Activated CD4-positive, alpha-beta memory T cell treated with anti-CD3 and anti-CD28 coated beads, Interleukin-2, amount 10 ng/mL, durations not matched to agents 7 days and 5 days (primary cell): ENCODE measurements at places on chromosomes 11 and 22.

DNA sequence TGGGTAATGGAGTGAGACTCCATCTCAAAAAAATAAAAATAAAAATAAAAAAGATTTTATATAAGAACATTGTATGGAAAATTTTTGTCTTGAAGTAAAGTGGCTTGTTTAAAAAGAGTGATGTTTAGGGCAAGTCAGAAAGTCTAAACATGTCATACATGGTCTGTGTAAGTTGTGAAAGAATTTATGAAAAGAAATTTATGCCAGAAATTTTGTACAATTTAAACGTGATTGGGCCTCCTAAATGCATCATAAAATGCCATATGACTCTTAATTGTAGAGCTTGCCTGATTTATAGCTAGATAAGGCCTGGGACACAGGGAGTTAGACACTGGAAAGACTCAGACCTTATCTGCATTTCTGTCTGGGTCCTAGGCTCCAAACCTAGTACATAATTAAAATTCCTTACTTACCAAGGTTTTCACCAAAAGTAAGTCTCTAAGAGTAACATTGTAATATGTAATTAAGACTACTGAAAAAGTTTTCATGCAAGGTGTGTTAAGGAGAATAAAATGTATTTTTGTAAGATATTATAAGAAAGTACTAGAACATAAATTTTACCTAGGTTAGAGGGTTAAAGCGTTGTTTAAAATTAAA is 110.5 kb downstream of the AASDHPPT start:
- no peak for DNase-seq

GRCh38 chr11:11069841-11070835 is 212.3 kb upstream of the ZBED5 start:
- DNase-seq: no peak

DNA sequence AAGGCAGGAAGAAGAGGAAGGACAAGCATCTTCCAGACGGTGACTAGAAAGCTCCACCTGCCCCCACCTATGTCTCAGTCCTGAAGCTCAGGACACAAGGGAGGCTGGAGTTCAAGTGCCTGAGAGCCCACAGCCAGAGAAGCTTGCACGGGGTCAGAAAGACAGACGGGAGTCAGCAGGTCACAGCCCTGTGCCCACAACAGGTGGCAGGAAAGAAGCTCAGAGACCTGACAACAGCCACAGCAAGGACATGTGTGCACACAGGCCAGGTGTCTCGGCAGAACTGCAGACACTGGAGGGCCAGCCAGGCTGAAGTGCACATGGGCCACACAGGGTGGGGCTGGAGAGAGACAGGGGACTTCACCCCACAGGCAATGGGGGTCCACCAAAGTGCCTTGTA is 37.2 kb upstream of the MOB2 start:
- no peak for DNase-seq

DNA sequence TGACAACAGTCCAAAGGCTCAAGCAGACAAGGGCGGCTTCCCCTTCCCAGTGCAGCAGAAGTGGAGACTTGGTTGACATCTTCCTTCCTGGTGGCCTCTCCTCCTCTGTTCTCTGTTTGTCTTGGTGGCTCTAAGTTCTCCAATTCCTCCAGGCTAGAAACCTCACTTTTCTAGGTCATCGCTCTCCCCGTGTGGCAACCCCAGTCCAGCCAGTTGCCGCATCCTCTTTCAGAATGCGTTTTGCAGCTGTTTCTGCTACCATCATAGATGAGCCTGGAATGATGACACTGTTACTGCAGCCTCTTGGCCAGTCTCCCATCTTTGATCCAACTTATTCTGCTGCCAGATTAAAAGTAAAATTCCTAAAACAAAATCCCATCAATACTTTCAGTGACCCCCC is 201.5 kb downstream of the TRIM29 start:
- no peak for DNase-seq

GRCh38 chr11:26088391-26088790 is 243.5 kb upstream of the ANO3 start:
- DNase-seq: no peak

DNA sequence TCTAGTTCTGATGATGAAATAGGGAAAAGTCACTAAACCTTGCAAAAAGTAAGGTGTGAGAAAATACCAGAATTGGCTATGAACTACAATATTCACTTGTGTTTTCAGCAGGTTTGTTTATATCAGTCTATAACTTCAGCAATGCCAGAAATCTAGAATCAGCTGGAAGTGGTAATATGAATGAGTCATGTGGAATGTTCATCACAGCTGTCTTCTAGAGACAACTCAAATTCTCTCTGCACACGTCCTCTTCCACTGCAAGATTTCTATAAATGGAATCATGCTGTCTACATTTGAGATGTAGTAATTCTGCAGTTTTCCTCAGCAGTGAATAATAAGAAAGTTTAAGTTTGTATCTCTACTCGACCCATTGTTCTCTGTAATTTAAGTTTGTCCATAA is 89.9 kb downstream of the OR4A15 start:
- no peak for DNase-seq

GRCh38 chr22:35900483-35901168 is 128.0 kb downstream of the RBFOX2 start:
- DNase-seq: no peak

DNA sequence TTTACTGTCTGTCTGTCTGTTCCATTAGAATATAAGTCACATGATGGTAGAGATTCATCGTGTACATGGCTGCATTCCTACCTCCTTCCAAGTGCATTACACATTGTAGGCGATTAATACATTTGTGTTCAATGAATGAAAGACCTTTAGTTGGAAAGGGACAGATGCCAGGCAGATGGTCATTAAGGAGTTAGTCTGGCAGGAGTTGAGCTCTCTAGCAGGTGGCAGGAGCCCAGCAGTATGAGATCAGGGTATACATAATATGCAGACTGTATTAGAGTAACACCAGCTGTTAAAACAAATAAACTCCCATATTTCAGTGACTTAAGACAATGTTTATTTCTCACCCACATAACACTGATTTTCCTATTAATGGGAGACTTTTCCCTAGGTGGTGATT is 147.7 kb upstream of the LARGE1 start:
- no peak for DNase-seq
